ENCODE measurements at places on chromosomes 1 and 21. TPM values are rescaled to one million over a fixed set of nuclear protein-coding genes. Genes with fewer than 3 reads are reported as not detected.

GRCh38 chr1:11874258-11874562, 15.5 kb upstream of the NPPB start:
- DNase-seq = peak; percentile 30

DNA sequence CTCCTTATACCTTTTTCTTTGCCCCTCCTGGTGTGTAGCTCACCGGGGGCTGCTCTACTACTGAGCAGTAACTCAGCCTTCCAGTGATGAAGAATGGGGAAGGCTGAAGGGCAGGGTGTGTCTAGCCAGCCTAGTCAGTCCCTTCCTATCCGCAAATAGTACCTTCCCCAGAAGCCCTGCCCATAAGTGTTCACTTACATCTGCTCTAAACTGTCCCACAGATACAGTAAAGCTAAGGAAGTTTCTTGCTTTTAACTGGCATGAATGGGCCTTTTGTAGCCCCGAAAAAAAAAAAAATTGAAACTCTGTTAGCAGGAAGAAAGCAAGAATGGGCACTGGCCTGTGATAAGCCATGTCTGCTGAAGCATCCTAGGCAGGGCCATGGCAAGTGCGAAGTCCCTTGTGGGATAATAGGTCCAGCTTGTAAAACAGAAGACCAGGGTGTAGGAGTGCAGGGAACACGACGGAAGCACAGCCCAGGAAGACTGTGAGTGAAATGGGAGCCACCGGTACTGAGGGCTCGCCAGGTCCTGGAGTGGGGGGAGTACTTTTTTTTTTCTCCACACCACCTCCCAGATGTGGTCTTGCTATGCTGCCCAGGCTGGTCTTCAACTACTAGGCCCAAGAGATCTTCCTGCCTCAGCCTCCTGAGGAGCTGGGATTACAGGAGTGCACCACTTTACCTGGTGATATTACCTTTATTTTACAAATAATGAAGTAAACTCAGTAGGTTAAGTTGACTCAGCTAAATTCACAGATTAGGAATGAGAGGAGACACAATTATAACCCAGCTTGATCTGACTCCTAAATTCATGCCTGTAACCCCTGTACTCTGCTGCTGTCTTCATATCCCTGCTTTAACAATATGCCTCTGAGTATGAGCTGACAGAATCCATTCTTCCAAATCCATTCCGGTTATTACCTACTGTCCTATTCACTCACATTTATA, 347.5 kb downstream of the SMYD3 start:
- DNase-seq = no peak

DNA sequence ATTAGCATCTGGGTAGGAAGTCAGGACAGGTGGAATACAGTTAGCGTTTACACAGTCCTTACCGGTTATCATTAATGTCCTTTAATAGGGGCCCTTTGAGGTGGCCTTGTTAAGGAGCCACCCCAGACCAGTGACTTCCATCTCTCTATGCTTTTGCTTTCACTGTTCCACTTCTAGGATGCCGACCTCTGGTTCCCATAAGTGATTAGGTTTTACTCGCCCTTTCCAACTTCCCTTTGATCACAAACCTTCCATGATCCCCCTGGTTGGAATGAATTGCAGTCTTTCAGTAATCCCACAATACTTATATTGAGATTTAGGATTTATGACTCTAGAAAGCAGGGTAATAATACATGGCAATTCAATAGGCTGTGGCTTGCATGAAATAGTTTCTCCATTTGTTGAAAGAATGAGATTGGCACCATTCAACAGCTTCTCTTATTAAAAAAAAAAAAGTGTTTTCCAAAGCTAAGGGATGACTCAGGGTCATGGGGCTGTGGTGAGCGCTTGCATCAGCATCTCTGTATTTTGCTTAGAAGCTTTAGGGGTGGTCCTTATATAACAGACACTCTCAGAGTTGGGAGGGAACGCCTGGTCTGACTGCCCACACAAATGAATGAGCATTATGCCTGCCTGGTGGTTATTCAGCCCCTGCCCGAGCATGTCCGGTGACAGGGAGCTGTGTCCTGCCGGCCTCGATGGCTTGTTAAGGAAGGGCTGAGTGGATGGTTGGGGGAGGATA, 110.5 kb downstream of the CNIH3 start:
- peak; percentile 46 for DNase-seq

- DNase-seq = no peak
These were observed 31.1 kb upstream of the RGS8 start for GRCh38 chr1:182715531-182715930.

DNA sequence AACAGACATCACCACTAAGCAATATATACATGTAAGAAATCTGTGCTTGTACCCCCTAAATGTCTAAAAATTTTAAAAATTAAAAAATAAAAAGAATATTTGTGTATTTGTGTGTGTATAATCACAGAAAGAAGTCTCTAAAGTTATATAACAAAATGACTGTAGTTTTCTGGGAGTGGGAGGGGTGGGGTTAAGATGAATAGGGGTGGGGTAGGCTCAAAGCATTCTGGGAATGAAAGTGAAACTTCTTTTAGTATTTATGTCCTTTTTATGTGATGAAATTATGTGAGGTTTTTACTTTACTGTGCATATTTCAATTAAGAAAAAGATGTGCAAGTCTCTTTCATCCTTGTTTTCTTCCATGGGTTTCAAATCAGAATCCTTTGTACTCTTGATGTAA, 65.3 kb downstream of the FASLG start:
- DNase-seq = no peak

DNA sequence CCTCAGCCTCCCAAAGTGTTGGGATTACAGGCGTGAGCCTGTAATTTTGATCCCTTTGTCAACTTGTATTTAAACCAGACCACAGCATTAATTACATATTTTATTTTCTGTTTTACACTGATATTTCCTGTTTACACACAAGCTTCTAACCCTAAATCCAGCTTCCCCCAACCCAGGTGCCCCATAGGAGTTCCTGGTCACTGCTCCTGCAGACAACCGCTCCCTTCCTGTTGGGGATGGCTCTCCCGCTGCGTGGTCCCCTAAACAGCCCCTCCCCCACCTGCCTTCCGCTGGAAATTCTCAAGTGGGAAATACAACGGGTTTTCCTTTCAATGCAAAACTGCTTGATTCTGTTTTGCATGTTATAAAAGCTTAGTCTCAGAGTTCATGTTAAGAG, 3.7 kb downstream of the CSTB start:
- DNase-seq = no peak

- no peak for DNase-seq
These were observed 13.6 kb downstream of the IGSF21 start for GRCh38 chr1:18121072-18121820.

DNA sequence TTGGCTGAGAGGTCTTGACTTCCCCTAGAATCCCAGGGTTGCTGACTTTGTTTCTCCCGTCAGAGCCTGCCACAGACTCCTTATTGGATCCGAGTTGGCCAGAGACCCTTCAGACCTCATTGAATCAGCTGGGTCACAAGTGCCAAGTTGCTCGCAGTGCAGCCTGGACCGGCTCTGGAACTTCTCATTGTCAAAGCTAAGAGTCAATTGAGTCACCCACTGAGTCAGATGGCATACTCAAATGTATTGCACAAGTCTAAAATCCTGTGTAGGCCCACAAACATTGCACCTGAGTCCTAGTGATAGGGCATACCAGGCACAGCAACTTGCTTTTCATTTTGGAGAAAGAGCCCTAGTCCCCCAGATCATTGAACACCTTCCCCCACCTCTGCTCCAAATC, 20.4 kb upstream of the SCAF4 start:
- DNase-seq = no peak

- no peak for DNase-seq
These were observed 13.9 kb upstream of the BCAR3 start for GRCh38 chr1:93695411-93696005.

- DNase-seq = no peak
These were observed 121.9 kb downstream of the MAB21L3 start for GRCh38 chr1:116232989-116233514.

DNA sequence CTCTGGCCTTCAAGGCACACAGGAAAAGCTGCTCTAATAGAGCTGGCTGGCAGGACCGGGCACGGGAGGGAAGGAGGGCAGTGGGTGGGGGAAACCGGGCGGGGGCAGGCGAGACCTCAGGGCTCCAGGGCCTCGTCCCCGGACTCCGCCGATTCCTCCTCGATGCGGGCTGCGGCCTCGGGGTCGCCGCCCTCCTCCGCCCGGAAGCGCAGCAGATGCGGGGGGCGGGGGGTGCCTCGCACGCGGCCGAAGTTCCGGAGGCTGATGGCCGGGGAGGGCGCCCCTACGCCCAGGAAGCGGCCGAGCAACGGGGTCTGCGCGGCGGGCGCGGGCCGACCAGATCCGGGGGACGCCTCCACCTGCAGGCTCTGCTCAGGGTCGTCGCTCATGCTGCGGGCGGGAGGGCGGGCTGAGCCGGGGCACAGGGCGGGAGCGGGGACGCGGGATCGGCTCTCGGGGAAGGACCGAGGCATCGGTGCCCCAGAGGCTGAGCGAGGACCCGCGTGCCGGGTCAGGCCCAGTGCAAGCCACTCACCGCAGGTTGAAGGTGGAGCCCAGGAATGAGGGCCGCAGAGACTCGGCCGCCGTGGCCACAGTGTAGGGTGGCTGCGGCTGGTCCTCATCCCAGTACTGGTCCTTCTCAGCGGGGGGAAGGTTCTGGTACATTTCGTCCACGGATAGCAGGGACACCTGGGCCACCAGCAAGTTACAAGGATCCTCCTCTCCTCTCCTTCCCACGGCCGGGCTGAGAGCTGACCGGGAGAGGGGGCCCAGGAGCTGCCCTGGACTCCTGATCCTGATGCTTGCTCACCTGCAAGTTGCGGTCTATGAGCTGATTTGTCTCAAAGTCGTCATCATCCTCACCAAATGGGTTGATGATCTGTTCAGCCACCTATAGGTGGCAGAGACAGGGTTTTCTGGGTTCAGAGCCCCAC, 3.6 kb downstream of the BEST4 start:
- no peak for DNase-seq

DNA sequence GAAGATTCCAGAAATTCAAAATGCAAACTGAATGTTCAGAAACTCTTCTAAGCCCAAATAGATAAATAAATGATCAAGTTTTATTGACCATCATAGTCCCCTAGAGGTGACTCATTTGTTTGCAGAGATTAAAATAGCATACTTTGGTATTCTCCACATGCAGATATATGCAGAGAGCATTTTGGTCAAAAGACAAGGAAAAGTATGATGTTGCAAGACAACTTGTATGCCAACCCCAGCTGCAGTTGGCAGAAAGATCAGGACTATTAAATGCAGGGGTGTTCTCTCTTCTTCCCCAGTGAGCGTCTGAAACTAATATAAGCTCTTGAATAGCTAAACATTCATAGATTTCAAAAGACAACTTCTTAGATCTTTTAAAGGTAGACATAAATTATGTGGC, 404.9 kb downstream of the LTN1 start:
- DNase-seq = no peak

GRCh38 chr1:4048076-4048475, 148.0 kb upstream of the C1orf174 start:
- no peak for DNase-seq

GRCh38 chr1:44696789-44697345, 22.4 kb downstream of the ARMH1 start:
- DNase-seq = no peak

DNA sequence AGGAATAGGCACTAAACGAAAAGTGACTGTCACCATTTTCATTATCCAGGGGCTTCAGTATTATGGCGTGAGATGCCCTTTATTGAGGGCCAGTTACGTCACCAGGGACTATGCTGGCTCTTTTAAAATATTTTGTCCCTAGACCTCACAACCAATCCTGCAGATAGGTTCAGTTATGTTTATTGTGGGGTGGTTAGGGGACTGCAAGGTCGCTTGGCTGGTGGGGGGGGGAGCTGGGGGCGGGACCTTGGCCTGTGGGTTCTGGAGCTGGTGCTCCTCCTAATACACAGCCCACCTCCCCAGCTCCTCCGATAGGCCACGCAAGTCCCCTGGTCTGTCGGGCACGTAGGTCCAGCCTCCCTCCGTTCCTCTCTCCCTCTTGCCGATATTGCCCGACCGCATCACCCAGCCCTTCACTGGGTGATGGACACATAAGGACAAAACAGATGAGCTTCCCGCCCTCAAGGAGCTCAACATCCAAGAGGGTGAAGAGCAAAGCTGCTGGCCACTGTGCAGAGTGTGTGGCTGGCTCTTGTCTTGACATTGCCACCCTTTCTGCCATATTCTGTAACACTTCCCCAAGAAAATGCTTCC, 271.8 kb downstream of the MATN1 start:
- DNase-seq = no peak

DNA sequence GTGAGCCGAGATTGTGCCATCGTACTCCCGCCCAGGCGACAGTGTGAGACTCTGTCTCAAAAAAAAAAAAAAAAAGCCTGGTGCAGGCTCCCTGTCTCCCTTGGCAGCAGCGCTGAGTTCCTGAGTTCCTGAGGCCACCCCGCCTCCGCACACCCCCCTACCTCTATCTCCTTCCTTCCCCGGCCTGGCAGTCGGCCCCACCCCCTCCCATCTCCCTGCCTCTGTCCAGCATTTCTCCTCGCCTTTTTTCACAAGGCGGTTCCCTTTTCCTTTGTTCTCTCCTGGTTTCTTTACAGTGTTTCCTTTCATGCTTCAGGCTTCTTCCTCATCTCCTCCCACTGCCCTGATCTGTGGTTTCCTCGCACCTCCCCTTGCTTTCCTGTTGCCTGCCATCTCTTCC, 2.7 kb downstream of the RORC start:
- no peak for DNase-seq

- no peak for DNase-seq
These were observed 1326.5 kb downstream of the PLA2G4A start for GRCh38 chr1:188155261-188155660.

DNA sequence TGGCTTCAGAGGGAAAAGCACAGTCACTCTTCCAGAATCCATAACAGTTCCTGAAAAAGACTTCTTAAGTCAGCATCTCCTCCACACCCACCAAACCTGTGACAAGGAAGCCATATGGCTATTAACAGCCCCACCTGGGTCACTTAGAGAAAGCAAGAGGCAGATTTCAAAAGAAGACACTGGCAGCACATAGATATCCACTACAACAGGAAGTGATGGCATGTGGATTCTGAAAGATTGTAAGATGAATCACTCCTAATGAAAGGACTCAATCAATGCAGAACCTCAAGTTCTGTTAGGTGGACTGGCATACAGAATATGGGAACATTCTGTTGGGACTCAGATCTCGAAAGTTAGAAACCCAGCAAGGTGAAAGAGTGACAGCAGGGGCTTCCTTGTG, 365.9 kb downstream of the TGFB2 start:
- DNase-seq = no peak

- no peak for DNase-seq
These were observed 62.4 kb upstream of the RAB4A start for GRCh38 chr1:229208481-229208880.

DNA sequence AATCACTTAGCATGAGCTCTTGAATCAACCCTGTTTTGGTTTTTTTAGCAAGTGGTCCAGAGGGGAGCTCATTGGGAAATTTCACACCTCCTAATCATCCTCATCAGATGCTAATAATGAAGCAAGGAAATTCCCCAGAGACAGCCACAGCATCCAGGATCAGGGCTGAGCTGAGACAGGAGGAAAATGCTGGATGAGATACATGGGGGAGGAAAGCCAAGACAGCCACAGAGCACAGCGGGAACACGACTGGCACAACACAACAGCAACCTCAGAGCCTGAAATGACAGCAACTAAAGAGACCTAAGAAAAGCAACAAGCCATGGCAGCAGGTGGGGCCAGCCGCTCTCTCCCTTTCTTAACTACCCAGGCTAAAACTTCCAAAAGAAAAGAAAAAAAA, 70.4 kb downstream of the UBR4 start:
- no peak for DNase-seq

Gene SAMD11
- total RNA-seq = 25.6 TPM

Gene FNBP1L
- total RNA-seq = 20.6 TPM

Gene SPRR1A
- total RNA-seq = not detected

Gene EPB41
- total RNA-seq = 1,146 TPM

Gene KLF17
- total RNA-seq = 0.26 TPM

Gene SPRR3
- 0.70 TPM for total RNA-seq

Gene CRNN
- 0.28 TPM for total RNA-seq

Gene TMIGD3
- total RNA-seq = not detected

Gene IFI44
- total RNA-seq = 54.7 TPM

Gene SELENBP1
- 52.4 TPM for total RNA-seq

Gene S100A9
- 175 TPM for total RNA-seq

Data from uterus (tissue), 4 donors.